Fibroblast of the aortic adventitia (primary cell): ENCODE measurements at places on chromosomes 7 and 10. TPM values are rescaled to one million over a fixed set of nuclear protein-coding genes. Genes with fewer than 3 reads are reported as not detected.
A peak's percentile ranks its signal among the peaks of the same experiment; 100 is the strongest.

DNA sequence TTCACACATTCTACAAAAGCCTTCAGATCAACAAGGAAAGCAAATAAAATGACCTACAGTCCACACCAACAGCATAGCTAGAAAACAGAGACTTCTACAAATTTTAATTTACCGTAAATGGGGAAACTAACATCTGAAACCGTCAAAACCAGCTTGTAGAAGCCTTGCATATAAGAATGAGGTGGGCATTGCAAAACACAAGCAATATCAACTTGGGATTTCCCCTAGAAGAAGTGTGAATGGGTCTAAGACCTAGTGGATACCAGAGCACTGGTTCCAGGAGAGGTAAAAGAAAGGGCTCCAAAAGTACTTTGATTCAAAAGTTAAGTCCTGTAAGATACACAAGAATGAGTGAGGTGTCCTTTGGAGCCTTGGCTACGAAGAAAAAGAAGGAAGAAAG, 18.7 kb downstream of the RTKN2 start:
- DNase-seq = no peak

DNA sequence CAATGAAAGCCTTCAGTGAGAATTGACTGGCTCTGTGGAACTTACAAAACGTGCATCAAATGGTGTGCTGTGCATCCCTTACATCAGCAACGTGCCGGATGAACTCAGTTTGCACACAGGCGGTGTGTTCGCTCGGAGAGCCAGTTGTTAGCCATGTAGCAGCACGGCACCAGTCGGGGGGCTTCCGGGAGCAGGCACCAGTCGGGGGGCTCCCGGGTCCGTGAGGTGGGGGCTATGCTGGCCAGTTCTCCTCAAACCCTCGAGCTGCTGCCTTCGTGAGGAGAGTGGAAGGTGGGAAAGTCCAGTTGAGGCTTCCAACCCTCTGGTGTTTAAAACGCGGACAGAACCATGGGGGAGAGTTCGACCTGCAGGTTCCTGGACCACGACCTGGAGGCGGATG, 34.9 kb upstream of the UTF1 start:
- DNase-seq = no peak

- peak; percentile 83 for DNase-seq
Measured at GRCh38 chr10:46033602-46034011, 3.2 kb upstream of the NCOA4 start.

DNA sequence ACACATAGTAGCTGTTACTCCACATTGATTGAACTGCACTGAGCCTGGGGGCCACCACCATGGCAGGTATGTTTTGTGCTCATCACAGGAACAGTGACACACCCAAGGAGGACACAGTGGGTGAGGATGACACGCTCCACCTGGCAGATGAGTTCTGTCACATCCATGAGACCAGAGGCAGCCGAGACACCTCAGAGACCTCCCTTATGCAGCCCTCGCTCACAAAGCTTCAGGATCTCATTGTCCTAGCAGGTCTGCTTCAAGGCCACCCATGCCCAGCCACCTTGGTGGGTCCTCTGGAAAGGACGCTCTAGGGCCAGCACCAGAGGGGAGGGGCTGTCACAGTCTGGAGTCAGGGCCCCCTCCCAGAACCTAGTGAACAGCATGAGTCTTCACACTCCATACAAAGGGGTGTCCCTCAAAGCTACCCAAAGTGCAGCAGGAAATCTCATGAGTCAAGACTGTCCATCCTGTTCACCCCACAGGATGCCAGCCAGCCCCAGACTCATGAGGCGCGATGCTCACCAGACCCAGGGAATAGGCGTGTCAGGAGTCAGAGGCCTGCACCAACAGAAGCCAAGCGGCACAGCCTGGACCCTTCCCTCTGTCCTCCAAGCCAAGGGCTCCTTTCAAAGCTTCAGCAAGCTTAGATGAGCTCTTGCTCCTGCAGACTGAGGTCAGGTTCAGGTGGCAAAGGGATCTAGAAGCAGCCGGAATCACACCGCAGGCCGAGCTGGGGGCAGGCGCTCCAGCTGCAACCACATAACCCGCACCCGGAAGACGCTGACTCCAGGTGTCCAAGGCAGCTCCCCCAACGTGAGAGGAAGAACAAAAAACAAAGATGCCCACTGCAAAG, 9.6 kb downstream of the FAM53B start:
- no peak for DNase-seq

DNA sequence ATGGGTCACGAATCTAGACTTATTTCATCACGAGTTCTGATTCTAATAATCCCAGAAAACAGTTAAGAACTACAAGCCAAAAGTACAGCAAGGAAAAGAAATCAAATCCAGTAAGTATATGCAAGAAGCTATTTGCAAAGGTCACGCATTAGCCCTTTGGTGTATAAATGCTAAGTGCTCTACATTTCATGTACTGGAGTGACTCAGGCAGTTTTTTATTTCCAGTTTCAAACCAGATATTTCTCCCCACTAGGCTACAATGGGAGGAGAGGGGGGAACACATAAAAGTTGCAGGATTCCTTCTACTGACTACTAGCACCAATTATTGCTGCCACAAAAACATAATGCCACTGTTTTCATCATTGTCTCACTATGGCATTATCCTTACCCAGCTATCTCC, 148.0 kb downstream of the NRCAM start:
- no peak for DNase-seq

DNA sequence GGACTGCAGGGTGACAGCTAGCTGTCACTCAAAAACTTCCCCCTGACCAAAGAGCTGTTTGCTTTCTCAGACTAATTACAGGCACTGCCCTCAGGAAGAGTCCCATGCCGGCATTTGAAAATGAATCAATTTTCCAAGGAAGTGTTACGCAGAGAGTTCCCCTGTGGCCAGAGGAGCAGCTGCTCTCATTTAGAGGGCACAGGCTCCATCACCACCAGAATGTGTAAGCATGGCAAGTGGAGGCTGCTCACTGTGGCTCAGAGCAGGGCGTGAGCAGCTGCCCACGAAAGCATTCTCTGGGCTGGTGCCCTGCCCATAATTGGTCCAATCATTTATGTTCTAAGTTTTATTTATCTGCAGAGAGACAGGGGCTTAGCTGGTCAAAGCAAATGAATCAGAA, 202.2 kb downstream of the RAMP3 start:
- DNase-seq = no peak

The MMP21 gene
- total RNA-seq = 0.09 TPM in 1 of 2 replicates, not detected in the other

The SDHAF3 gene
- 6.0 and 16.0 TPM in 2 replicates for total RNA-seq

The TACC2 gene
- total RNA-seq = 9.2 and 15.3 TPM in 2 replicates
